ENCODE measurements at places on chromosomes 11 and 22.

DNA sequence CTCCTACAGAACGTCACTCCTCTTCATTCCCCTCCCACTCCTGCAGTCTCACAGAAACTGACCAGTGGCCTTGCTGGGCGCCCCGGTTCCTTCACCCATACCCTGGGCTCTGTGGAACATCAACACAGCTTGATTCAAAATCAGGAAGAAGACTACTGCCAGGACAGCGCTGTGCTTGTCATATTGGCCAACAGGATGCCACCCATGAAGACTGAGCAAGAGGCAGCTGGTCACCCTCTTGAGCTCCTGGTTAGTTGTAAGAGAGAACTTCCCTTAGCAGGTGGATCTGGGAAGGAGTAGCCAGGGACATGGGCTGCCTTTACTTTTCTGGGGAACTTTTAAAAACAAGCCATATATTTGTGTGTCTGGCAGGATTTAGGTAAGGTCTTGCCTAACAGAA is 110.4 kb upstream of the TIMP3 start:
- DNase-seq, result no peak

DNA sequence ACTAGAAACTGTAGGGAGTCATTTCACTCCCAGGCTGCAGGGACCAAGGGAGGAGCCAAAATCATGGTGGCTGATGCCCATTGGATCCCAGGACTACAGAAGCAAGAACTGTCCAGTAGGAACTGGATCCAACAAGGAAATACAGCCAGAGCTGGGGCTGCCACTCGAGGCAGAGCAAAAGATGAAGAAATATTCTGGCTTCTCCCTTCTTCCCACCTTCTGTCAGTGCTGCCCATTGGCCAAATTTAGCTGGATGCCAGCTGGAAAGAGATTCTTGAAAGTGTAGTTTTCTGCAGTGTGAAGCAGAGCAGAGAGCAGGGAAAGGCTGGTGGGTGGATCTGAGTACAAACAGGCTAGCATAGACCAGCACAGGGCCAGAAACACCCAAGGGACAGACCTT is 45.6 kb downstream of the COMMD9 start:
- DNase-seq, result no peak

- peak; percentile 77 for DNase-seq
Measured at GRCh38 chr11:112795142-112795815, 165.9 kb upstream of the NCAM1 start.

DNA sequence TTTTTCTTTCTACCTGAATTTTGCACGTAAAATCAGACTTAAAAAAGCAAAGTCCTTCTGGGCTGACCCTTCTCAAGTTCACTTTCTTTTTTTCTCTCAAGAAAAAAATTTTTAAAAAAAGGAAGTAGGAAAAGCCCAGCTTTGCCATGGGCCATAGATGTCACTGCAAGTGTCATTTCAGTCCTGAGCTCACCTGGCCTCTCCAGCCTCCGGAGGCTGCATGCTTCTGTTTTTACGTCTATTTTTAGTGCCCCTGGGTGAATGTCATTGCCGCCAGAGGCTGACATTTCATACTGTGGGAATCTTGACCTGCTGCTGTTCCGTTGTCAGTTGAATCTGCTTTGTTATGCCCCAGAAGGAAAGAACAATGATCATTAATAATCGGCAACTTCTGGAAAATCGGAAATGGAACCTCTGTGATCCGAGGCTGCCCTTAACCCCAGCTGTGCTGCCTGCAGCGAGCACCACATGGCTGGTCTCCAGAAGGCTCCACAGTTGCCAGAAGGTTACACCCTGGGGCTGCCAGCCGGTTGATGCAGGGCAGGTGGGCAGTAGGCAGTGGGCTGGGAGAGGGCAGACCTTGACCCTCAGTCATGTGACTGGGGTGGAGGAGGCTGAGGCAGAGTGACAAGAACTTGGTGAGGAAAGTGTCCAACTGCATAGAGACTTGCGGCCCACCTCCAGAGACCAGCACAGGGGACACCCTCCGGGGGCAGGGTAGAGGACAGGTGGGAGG is 16.7 kb upstream of the MYEOV start:
- DNase-seq, result no peak

- DNase-seq, result no peak
Measured at GRCh38 chr22:34814260-34815025, 251.5 kb upstream of the ISX start.

GRCh38 chr11:37642296-37642695 is 1044.3 kb upstream of the RAG2 start:
- DNase-seq, result no peak

Measured in SW 1271 (cell line).